ENCODE measurements at places on chromosomes 4 and X. TPM values are rescaled to one million over a fixed set of nuclear protein-coding genes. Genes with fewer than 3 reads are reported as not detected.

DNA sequence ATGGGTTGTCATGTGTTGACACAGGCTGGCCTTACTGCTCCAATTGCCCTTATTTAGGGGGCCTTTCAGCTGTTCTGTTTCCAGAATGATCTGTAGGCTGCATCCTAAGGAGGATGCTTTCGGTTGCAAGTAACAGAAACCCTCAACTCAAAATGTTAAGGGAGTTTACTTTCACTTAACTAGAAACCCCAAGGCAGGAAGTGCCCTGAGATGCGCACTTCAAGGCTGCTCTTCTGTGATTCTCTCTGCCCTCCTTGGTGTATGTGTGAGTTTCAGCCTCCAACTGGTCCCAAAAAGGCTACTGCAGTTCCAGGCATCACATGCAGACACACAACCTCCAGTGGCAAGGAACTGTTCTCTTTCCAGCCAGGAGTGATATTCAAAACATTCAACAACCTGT lies 97.3 kb upstream of the ATP6AP2 start:
- DNase-seq: no peak

GRCh38 chr4:158817562-158818296 lies 48.9 kb downstream of the FNIP2 start:
- DNase-seq: peak; percentile 56

DNA sequence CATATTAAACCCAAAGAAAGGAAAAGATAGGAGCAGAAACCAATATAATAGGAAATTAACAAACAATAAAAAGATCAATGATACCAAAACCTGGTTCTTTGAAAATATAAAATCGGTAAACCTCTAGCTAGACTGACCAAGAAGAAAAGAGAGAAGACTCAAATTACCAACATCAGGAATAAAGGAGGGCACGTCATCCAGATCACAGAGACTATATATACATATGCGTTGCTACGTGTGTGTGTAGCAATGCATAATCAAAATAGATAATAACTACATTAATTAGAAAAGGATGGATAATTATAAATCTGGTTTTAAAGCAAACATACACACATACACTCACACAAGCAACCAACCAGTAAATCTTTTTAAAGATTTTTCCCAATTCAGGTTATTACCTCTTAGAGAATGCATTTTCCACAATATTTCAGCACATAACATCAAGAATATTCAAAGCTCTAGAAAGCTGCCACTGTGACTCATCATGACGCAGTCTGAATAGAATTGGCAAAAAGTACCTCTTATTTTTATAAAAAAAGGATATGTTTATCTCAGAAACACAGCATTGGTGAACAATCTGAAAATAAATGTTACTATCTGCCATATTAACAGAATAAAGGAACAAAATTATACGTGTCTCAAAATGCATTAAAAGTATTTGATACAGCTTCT lies 41.4 kb upstream of the USP9X start:
- no peak for DNase-seq

- DNase-seq: peak; percentile 55
Measured at GRCh38 chrX:17535229-17535628, 160.2 kb downstream of the NHS start.

DNA sequence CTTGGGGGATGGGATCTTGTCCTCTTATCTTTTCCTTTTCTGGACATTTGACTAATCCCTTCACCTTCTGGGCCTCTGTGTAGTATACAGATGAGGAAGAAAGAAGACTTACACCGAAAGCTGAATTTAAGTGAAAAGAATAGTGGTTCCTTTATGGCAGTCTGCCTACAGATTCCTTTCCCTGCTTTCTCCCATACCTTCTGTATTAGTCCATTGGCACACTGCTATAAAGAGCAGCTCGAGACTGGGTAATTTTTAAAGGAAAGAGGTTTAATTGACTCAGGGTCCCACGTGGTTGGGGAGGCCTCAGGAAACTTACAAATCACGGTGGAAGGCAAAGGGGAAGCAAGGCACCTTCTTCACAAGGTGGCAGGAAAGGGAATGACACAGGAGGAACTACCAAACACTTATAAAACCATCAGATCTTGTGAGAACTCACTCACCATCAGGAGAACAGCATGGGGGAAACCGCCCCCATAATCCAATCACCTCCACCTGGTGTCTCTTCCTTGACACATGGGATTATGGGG lies 34.0 kb upstream of the CD38 start:
- DNase-seq: no peak

- DNase-seq: peak; percentile 73
Measured at GRCh38 chrX:72245461-72246089, 6.7 kb upstream of the ERCC6L start.

DNA sequence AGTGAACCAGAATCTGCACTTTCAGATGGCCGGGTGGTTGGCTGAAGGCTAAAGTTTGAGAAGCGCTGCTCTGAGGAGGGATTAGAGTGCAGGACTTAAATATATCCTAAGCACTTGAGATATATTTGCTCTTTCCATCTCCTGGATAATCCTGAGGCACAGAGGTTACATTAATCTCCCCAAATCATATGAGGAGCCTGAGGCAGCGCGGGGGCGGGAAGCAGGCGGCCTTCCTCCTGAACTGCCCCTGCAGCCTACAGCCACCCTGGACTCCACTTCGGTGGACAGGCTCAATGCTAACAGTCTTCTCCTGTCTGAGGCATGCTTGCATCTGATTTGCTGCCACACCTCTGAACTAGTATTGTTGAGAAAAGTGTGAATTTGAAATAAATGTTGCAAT lies 72.5 kb downstream of the AFAP1 start:
- no peak for DNase-seq

GRCh38 chrX:78104447-78105176 lies 564 bp downstream of the PGK1 start:
- peak; percentile 57 for DNase-seq

- no peak for DNase-seq
Measured at GRCh38 chrX:128698573-128699181, 646.5 kb upstream of the ACTRT1 start.

DNA sequence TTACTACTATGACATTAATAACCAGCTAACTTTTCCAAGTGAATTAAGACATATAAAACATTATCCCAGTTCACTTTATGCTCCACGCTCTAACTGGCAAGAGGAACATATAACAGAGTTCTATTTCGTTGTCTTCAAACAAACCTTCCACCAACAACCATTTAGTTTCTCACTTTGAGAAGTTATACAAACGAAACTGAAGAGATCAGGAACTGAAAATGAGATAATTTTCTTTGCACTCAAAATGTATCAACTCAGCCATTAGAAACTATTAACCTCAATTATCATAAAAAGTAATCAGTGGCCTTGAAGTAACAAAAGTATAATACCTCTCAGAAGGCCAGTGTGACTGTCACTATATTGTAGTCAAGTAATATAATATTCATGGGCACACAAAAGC lies 70.1 kb downstream of the CHM start:
- DNase-seq: no peak

DNA sequence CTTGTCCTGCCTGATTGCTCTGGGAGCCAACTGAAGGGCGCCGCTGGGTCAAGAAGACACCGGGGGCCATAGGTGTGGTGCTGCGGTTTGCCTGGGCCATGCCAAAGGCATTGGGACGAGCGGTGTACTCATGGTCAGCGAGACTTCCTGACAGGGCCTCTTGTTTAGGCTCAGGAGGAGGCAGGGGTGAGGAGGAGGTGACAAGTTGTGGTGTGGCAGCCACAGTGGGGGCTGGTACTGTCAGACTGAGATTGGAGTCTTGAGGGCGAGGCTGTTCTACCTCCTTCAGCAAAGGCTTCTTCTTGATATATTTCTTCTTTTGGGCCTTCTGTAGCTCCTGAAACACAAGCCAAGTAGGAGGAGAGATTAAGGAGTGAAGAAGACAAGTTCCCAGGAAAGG lies 104.1 kb downstream of the PHF8 start:
- DNase-seq: no peak

DNA sequence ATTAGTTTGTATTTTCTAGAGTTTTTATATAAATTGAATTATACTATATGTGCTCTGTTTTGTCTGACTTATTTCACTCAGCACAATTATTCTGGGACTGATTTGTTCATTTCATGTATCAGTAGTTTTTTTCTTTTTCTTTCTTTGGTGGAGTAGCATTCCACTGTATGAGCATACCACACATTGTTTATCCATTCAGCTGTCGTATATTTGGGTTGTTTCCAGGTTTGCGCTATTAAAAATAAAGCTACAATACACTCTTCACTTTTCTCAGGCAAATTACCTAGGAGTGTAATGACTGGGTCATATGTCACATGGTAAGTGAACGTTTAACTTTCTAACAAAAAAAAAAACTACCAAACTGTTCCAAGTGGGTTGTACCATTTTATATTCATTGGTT lies 9.6 kb upstream of the OTUD4 start:
- DNase-seq: no peak

DNA sequence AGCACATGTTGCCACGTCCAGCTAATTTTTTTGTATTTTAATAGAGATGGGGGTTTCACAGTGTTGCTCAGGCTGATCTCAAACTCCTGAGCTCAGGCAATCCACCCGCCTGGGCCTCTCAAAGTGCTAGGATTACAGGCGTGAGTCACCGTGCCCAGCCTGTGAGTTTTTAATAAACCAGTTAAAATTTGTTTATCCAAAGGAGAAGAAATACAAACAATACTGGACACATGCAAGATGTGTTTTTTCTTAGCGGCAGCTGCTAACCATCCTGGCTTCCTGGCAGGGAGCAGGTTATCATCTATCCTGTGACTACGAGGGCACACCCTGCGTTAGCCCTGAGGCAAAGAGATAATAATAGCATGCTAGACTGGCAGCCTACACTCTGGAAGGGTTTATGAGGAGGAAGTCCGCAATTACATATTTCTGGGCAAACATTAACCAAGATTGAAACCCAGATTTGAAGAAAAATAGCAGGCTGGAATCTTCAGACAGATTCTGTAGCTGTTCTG lies 191.4 kb downstream of the SPRY1 start:
- peak; percentile 92 for DNase-seq

DNA sequence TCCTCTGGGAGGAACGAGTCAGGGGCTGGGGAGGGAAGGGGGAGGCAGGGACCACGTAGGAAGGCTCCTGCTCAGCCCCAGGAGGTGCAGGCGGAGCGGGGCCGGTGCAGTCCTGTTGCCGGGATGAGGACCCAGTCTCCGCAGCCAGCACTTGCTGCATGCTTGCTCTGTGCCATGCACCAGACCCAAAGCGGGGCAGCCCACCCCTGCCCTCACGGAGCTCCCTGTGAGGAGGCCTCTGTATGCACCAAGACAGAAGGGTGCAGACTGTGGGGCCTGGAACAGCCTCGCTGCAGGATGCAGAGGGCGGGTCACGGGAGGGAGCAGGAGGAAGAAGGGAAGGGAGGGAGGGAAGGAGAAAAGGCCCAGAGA lies 61.9 kb downstream of the ABLIM2 start:
- DNase-seq: no peak

- no peak for DNase-seq
Measured at GRCh38 chr4:99625369-99625768, 32.3 kb downstream of the C4orf54 start.

- DNase-seq: no peak
Measured at GRCh38 chr4:55075823-55076716, 49.3 kb downstream of the KDR start.

GRCh38 chr4:56465599-56466295 lies 1.7 kb upstream of the SRP72 start:
- no peak for DNase-seq

DNA sequence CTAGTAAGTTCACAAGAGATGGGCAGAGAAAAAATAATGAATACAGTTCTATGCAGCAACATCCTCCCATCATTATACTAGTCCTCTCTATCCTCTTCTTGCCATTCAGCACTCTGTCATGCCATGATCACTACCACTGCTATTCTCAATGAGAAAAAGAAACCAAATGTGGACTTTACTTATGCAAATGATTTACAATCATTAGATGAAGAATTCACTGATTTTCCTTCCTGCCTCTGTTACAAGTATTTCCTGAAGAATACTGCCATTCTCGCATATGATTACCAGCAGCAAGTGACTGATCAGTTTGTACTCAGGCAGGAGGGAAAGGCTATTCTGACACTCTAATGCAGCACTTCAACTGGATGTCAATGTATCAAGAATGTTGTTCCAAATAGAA lies 50.3 kb downstream of the WDFY3 start:
- no peak for DNase-seq

DNA sequence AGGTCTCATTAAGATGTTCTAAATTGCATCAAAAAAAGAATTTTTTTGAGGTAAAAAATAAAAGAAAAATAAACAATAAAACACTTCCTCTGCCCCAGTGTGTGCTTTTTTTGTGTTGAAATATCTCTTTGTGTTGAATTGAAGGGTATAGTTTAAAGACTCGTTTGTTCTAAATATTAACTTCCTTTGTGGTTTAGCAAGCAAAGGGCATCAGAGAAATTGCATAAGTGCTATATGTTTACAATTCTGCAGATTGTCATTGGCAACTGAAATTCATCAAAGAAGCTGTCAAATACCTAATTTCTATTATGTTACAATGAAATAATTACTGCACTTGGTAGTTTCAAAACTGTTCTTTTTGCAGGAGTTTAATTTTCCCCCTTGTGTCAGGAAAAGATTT lies 260.5 kb downstream of the DKK2 start:
- peak; percentile 47 for DNase-seq

GRCh38 chr4:175504318-175504717 lies 307.7 kb downstream of the GPM6A start:
- DNase-seq: no peak

DNA sequence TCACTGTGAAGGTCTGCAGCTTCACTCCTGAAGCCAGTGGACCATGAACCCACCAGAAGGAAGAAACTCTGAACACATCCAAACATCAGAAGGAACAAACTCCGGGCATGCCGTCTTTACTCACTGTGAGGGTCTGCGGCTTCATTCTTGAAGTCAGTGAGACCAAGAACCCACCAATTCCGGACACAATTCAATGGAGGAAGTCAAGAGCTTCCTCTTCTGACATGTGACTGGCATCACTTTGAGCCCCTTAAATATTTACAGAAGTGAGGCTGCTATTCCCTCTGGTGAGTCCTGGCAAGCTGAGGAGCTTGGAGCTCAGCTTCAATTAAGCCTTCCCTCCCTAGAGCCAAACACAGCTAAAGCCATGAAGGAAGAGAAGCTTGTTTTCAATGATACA lies 103.5 kb upstream of the SRD5A3 start:
- no peak for DNase-seq

The ZMAT1 gene
- 0.61 TPM for total RNA-seq

The BDH2 gene
- total RNA-seq: 42.9 TPM

The CSTF2 gene
- 29.7 TPM for total RNA-seq

The IDS gene
- total RNA-seq: 36.8 TPM

The AMTN gene
- total RNA-seq: not detected

The PDLIM5 gene
- total RNA-seq: 21.2 TPM

The PDZD4 gene
- total RNA-seq: 14.6 TPM

The AMBN gene
- 0.13 TPM for total RNA-seq

The VCX gene
- total RNA-seq: 0.85 TPM

The GAGE12J gene
- 37.1 TPM for total RNA-seq

The ATP10D gene
- total RNA-seq: 18.2 TPM

The MAGEA11 gene
- total RNA-seq: 0.24 TPM

The CWH43 gene
- not detected for total RNA-seq

The MAGEB10 gene
- total RNA-seq: not detected

The PCGF3 gene
- total RNA-seq: 22.7 TPM

The PAK3 gene
- total RNA-seq: 0.03 TPM

The ZMYM3 gene
- 15.0 TPM for total RNA-seq

The ALPK1 gene
- total RNA-seq: 10.0 TPM
